ENCODE measurements at places on chromosomes 1 and 21.

GRCh38 chr21:43943512-43944077 lies 68.5 kb upstream of the TRAPPC10 start:
- DNase-seq = no peak

DNA sequence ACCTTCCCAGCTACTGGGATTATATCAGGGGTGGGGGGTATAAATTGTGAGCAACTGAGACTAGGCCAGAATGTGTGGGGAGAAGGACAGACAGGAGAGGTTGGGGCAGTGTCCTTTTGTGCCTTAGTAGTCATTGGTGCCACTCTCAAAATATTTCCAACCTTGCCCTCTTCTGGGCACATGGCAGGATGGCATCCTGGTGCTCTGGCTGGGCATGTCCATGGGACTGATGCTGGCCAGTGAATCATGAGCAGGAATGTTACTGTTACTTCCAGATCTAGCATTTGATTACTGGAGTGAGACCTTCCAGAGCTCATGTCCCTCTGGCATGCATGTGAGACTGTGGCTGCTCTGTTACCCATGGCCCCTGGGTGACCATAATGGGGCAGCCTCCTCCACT lies 151.2 kb downstream of the MATN1 start:
- DNase-seq = no peak

DNA sequence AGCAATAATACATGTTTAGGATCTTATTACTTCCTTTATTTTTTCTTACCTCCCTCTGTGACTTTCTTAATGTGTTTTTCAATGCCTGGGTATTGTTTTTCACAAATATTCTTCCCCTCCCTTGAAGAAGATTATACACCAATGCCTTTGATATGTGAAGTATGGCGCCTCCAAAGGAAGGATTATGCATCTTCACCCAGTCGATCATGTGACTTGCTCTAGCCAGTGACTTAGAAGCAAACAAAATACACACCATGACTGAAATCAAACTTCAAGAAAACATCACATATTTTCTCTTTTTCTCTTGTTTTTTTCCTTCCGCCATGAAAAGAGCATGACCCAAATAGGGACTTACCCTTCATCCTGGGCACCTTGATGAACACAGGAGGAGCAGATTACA lies 297.1 kb downstream of the NCAM2 start:
- no peak for DNase-seq

DNA sequence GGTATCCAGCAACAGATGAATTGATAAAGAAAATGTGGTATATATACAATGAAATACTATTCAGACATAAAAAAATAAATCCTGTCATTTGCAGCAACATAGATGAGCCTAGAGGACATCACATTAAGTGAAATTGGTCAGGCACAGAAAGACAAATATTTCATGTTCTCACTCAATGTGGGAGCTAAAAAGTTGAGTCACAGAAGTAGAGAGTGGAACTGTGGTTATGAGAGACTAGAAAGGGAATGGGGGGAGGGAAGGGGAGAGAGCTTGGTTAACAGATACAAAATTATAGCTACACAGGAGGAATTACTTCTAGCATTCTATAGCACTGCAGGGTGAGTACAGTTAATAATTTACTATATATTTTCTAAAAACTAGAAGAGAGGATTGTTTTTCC lies 37.1 kb upstream of the SERPINC1 start:
- DNase-seq = no peak

DNA sequence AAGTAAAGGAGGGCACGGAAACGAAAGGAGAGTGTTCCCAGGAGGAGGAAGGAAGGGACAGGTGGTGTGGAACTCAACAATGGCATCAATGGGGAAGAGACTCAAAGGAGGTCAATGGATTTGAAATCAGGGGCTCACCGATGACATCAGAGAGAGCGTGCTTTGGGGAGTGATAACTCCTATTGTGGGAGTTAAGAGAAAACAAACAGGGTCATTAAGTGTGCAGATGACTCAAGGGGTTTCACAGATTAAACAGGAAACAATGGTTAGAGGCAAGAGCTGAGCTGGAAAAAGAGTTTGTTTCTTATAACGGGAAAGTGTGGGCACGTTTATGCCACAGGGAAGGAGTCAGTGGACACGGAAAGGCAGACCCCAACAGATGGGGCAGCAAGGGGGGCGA lies 629.1 kb downstream of the SMYD3 start:
- no peak for DNase-seq

- no peak for DNase-seq
Observed at GRCh38 chr1:54110996-54111395, 41.8 kb downstream of the CDCP2 start.

DNA sequence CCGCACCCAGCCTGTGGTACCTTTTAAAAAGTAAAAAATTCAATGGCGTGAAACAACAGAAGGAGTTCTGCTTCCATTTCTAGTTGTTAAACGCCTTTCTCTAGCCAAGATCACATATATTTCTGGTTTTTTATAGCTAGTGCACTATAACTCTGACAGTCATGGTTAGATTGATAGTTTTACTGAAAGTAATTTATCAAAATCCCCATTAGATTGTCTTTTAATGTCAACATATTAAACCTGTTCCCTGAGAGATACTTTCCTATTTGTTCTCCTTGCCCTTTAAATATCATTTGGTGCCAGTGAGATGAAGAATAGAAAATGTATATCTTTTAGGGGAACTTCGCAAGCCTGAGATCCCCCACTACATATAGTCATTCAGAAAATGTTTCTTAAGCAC lies 7.3 kb downstream of the SMAP2 start:
- DNase-seq = no peak

- DNase-seq = no peak
Observed at GRCh38 chr21:39852021-39852721, 15.1 kb upstream of the PCP4 start.

Data from stimulated activated CD4-positive, alpha-beta T cell treated with anti-CD3 and anti-CD28 coated beads, TNF-alpha, amount 100 ng/mL, for 1 hour (primary cell).